ENCODE measurements at places on chromosomes 3 and 15.
A peak's percentile ranks its signal among the peaks of the same experiment; 100 is the strongest.

DNA sequence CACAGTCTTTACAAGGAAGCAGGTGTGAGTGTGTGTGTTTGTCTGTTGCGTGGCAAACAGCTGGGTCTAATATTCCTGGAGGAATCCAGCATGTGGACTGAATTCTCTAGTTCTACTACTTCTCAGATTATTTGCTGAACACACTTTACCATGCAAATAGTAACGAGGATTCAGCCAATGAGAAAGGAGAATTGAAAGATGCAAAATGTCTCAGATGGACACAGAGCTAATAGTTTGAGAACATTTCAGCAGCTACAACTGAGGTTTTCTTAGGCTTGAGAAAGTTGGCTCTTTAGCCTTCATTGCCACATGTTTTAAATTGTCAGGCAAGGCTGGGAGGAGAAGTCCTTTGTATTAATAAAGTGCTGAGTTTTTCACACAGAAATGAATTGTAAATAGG, 568.0 kb upstream of the MDFIC2 start:
- DNase-seq, result no peak

- DNase-seq, result peak; percentile 69
Measured at GRCh38 chr15:48645558-48646330, at the start of gene FBN1. Gene FBN1 (minus strand): TSS chr15:48645709. CDS start chr15:48644769, 940 bp downstream.

GRCh38 chr15:77634266-77634962, 1.7 kb upstream of the LINGO1 start:
- no peak for DNase-seq

- DNase-seq, result no peak
Measured at GRCh38 chr15:41278319-41278718, 47.3 kb downstream of the CHP1 start.

GRCh38 chr3:127783642-127784160, 38.6 kb downstream of the MGLL start:
- no peak for DNase-seq

DNA sequence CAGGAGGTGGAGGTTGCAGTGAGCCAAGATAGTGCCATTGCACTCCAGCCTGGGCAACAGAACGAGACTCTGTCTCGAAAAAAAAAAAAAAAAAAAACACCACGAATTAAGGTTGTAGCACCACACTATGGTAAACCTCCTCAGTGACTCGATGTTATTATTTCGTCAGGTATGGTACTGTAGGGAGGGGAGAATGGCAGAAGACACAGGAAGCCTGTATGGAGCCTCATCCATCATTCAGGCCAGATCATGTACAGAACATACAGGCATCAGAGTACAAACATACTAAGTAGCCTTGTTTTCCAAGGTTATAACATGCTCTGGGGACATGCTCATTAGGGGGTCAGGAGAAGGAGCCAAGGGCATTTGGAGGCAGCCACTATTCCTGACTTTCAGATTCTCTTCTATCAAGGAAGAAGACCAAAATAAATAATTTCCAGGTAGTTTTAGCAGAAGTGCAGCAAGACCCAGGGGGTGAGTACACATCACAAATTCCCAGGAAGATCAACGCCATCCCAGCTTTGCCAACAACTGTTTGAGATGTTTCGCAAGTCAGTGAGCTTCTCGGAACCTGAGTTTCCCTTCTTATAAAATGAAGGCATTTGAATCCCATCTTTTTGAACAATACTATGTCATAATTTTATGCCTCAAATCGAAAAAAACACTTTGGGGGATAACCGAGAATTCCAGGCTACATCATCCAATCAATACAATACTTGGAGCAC, 79.8 kb downstream of the FOXP1 start:
- DNase-seq, result peak; percentile 67

GRCh38 chr3:28317438-28318022, 31.0 kb upstream of the ZCWPW2 start:
- DNase-seq, result no peak

DNA sequence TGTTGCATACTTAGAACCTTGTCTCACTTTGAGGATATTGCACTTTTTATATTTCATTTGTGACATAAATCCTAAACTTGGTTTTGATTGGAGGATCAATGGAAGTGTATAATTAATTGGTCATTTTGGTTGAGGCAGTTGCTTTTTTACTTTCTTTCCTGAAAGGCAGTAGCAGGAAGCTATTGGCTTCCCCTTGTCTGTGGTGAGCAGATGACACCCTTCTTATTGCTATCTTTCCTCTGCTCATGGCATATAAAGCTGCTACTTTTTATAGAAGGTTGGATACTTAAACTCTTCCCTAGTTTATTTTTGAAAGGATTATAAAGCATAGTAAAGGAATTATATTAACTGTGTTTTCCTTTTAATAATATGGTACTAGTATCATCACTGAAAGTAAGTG, 28.6 kb downstream of the FAM98B start:
- DNase-seq, result no peak

GRCh38 chr3:14371573-14372474, 30.6 kb upstream of the SLC6A6 start:
- no peak for DNase-seq

GRCh38 chr3:32240159-32240545, 1.7 kb downstream of the CMTM8 start:
- DNase-seq, result no peak

- DNase-seq, result no peak
Measured at GRCh38 chr3:130378677-130379191, 33.3 kb downstream of the COL6A5 start.

- no peak for DNase-seq
Measured at GRCh38 chr3:61578667-61579367, 17.4 kb downstream of the PTPRG start.

GRCh38 chr15:72758182-72758581, 25.4 kb downstream of the ADPGK start:
- DNase-seq, result peak; percentile 94

- DNase-seq, result no peak
Measured at GRCh38 chr3:30583973-30584372, 22.4 kb upstream of the TGFBR2 start.
